ENCODE measurements at places on chromosomes 4 and X.

GRCh38 chr4:10861036-10861435, 176.5 kb upstream of the CLNK start:
- DNase-seq = no peak

DNA sequence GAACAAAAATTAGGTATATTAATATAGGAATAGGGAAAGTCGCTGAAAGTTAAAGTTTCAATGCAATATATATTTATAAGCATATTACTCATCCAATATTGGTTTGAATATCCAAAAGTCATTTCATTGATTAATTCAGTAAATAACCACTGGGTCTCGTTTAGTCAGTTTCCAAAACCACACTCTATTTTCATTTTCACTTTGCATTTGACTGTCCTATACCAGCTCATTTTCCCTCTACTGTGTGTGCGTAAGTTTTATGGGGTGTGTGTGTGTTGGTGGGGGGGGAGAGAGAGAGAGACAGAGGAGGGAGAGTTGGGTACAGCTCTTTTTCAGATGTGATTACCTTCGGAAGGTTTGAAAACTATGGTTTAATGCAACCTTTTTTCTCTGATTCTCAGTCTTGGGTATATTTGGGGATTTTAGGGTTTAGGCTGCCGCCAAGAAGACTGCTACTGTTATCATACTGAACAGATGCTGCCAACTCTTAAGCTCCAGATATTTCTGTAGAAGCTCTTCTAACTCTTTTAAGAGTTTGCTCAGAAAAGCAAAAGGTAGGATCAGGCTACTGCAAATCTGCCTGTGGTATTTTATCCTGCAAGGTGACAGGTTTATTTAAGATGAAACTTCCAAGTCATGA, 1427.4 kb downstream of the PCDH7 start:
- DNase-seq = no peak

DNA sequence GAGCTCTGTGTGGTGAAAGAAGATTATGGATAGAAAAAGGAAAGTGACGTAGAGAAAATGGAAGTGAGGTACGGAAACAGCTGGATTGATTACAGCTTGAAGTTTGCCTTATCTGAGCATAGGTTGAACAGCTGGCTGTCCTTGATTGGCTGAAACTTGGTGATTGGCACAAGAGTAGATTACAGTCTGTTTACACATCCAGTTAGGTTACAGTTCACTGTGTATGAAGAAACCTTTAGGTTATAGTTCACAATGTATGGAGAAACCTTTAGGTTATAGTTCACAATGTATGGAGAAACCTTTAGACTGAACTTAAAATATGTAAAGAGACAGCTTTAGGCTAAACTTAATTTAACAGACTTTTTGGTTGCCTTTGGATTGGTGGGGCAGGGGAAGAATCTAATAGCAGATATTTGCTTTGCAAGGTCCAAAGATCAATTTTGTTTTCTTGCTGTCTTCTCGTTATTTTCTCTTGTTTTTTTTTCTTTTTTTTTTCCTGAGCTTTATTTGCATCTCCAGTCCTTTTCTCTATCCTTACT, 15.6 kb upstream of the ART3 start:
- no peak for DNase-seq

GRCh38 chr4:52234561-52235440, 183.7 kb downstream of the SPATA18 start:
- DNase-seq = no peak

DNA sequence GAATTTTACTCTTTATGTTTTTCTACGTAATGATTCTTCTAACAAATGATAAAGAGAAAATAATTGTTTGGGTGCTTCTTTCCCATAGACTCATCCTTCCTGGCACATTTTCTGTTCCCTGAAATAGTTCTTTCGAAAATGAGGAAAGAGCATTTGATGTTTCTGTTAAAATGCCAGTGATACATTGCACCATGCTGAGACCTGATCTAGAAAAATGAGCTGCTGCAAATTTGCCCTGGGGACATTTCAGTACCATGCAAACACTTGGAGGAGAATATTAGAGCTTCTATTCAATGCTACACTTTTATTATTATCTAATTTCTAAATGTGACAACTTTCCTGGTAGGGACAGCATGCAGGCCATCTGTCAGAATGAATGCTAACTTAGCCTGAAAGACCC, 83.3 kb downstream of the C4orf33 start:
- DNase-seq = no peak

DNA sequence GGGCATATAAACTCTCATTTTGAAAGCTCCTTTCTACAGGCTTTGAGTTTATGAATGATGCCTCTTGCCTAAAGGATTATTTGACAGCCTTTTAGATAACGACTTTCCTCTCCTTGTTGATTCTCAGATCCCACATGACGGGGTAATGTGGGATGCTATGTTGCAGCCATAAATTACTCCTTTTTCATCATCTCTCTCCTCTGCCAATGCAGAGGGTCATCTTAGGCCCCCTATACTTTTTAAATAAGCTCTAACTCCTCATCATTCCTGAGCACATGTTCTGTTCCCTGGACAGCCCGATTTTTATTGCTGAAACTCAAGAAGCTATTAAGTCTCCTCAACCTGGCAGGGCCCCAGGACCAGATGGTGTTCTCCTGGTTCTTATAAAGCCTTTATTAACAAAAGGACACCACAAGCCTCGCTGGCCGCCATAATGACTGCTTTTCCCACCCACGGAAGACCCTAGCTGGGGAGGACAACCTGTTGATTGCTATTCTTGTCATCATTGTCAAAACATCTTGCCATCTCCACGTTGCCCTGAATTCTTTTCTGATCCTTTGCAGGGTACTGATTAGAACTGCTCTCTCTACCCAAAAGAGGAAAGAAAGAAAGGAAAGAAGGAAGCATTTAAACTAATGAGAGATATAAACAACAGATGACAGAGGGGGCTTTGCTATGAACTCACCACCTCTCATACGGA, 150.7 kb downstream of the DHX15 start:
- no peak for DNase-seq

DNA sequence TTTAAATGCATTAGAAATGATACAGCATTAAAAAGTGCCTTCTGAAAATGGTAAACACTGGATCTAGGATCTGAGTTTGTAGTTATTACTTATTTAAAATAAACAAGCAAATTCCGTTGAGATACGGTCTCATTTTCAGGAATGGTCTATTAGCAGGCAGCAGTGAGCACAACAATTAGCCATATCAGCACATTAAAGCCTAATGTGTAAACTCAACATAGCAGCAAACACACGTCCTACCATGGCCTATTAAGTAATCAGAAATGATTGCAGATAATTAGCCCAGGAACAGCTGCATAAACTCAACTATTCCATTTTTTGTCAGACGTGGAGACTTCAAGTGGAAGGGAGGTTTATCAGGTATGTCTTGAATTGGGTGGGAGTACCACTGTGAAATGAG, 61.8 kb downstream of the NEIL3 start:
- no peak for DNase-seq

GRCh38 chr4:115374621-115375020, 261.2 kb upstream of the NDST4 start:
- DNase-seq = no peak

DNA sequence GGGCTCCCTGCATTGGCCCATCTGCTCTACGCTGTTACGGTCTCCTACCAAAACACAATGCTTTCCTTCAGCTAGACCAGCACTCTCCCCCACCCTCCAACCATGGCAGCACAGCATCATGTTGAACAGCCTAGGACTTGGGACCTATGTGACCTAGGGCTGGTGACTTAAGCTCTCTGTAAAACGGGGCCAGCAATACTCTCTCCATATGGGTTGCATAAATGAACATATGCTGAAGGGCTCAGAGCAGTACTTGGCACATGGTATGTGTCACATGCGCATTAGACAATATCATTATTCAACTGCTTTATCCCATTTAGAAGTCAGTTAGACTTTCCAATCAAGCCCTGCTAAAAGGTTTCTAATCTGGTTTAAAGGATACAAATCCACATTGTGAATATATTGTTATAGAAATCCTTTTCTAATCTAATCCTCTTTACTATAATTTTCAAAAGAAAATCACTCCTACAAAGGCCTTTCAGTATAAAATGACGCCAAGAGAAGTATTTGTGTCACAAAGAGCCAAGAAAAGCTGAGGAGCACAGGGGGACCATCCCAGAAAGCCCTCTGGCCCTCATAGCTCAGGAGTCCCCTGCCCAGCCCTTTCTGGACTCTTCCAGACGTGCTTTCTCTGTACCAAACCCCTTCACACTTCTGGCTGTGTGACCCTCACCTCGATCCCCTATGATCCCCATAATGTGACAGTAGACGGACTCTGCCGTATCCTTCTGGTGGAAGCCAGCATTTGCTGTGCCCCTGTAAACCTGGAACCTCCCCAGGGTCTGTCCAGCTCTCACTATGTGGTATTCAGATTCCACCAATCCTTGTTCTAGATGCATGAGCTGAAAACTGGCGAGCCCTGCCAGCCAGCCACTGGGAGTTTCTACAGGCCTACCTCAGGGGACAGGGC, 42.3 kb downstream of the NSG1 start:
- no peak for DNase-seq

DNA sequence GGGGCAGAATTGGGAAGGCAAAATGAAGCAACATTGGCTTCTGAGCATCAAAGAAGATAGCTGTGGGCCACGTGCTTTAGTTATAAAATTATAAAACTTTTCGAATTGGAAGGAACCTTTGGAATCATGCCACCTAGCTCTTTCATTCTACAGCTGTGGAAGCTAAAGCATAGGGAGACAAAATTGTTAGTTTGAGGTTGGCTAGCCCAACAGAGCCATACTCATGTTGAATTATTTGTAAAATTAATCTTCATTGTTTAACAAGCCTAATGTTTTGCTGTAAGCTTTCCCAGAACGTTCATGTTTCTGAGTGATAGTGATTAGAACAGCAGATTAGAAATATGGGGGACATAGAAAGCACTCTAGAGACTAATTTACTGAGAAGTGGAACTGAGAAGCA, 35.9 kb downstream of the HHIP start:
- no peak for DNase-seq

GRCh38 chr4:72631296-72631695, 62.3 kb upstream of the ADAMTS3 start:
- no peak for DNase-seq

GRCh38 chrX:817759-818300, 187.2 kb downstream of the SHOX start:
- no peak for DNase-seq

All from stimulated activated naive B cell treated with anti-CD40 and anti-IgM and Interleukin-4, amounts not matched to agents 10 μg/mL and 1 μg/mL and 100 μg/mL, for 72 hours (primary cell).